ENCODE measurements at places on chromosomes 12 and 14. TPM values are rescaled to one million over a fixed set of nuclear protein-coding genes. Genes with fewer than 3 reads are reported as not detected.

- DNase-seq, result no peak
Observed at GRCh38 chr12:124028555-124028925, 55.5 kb downstream of the ZNF664 start.

NAV3 gene
- total RNA-seq, result 36.0 TPM

GRCh38 chr14:102662636-102663430 is 70.4 kb downstream of the RCOR1 start:
- no peak for DNase-seq

PTPRB gene
- total RNA-seq, result 40.2 TPM

INHBE gene
- not detected for total RNA-seq

DNA sequence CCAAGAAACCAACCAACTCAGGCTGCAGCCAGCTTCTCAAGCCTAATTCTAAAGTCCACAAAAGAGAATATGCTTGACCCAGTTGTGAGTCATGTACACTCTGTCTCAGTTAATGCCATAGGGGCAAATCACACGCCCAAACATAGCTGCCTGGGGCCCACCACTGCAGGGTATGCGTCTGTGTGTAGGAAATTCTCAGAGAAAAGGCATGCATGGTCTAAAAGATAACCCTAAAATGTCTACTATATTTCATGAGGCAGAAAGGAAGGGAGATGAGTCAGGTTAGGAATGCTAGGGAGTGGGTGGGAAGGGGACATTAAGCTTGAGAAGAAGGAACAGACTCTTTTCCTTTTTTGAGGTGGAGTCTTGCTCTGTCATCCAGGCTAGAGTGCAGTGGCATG is 22.3 kb upstream of the SPTLC2 start:
- DNase-seq, result no peak

DNA sequence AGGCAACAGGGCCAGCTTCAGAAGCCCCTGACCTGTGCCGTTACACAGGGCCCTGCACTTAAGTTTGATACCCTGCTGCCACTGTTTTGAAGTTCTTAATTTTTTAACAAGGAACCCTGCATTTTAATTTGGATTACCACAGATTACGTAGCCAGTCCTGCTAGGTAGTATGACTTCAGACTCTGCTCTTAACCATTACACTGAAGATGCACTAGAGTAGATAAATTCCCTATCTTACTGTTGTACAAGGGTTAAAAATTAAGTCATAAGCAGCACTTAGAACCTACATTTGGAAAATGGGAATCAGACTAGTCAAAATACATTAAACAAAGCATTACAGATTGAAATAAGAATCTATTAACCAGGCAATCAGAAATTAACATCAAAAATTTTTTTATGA is 2.3 kb downstream of the GNPNAT1 start:
- no peak for DNase-seq

DNA sequence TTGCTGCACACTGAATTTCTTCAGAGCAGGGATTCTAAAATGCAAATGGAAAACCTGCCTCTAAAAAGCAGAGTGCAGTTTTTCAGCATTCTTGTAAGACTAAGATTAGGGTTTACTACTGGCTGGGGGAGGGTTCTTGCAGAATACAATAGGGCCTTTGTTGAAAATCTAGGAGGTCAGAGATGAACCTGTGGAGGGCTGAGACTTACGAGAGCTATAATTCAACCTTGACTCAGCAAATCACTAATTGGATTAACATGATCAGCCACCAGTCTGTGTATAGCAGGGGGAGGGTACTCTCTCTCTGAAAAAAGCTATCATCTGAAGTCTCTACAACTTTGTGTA is 92.6 kb upstream of the HIF1A start:
- no peak for DNase-seq

- DNase-seq, result no peak
Observed at GRCh38 chr12:129258781-129259318, 405.6 kb downstream of the GLT1D1 start.

All from tibial nerve (tissue), 4 donors.